AG08396 (cell line): ENCODE measurements at places on chromosomes 2 and 18.

- DNase-seq = no peak
These were observed 3.1 kb upstream of the AQP12A start for GRCh38 chr2:240688553-240688919.

DNA sequence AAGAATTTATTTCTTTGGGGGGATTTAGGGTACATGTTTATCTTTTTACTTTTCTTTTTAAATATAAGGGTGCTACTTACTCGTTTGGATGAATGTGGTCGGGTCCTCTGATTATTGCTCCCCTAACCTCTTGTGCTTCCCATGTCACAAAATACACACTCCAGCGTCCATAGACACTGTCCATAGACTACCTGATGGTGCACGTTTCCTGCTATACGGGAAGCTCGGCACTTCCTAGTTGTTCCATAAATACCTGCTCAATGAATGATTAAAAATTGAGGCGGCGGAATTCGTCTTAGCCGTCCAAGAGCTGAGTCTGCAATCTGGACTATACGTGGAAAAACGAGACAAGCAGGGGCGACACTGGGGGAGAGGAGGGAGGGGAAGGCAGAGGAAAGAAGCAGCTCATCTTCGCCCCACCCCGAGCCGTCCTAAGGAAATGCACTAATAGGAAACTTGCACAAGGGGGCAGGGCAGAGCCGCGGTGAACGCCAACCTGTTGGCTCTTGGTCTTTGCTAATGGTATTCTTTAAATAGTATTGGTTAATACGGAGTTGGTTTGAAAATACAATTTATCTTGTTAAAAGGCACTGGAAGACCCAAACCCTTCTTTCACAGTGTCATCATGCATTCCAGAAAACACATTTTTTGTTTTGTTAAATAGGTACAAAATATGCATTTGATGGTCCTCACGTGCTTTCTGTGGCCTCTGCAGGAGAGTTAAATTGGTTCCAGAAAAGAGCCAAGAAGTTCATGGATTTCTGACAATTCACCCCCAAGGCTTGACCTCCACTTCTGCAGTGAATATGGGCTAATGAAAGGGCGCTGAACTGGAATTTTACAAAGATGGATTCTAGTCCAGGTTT, 73.0 kb upstream of the KCTD1 start:
- DNase-seq = peak; percentile 17

DNA sequence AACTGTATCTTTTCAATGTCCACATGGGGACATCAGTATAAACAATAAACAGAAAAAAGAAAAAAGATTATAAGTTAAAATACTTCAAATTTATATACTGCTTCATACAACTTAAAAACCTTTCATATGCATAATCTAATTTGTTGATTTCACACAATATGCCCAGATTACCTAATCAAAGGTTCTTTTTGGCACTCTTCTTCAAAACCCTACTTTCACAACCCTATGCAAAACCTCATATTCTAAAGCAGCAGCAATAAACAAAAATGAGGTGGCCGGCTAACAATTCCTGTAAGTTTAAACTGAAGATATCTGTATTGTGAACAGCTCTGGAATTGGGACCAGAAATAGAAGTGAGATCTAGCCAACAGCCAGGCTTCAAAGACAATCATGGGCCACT, 28.6 kb downstream of the STK17B start:
- no peak for DNase-seq

- DNase-seq = no peak
These were observed 321.9 kb upstream of the RAB12 start for GRCh38 chr18:8287196-8287885.

DNA sequence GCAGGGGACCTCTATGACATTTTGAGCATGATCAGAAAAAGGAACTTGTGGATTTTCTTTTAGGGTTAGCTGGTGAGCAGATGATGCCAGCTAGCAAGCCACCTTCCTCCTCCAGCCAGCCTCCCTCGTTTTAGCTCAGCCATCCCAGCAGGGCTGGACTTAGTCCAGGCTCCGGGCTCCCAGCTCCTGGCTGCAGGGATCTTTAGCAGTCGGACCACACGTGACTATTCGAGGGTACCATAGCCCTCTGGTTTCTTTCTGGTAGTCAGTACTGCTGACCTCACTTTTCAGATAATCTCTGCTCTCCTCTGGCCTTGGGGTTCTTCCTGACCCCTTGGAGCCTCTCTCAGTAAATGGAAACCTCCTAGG, 31.8 kb downstream of the NCK2 start:
- no peak for DNase-seq

DNA sequence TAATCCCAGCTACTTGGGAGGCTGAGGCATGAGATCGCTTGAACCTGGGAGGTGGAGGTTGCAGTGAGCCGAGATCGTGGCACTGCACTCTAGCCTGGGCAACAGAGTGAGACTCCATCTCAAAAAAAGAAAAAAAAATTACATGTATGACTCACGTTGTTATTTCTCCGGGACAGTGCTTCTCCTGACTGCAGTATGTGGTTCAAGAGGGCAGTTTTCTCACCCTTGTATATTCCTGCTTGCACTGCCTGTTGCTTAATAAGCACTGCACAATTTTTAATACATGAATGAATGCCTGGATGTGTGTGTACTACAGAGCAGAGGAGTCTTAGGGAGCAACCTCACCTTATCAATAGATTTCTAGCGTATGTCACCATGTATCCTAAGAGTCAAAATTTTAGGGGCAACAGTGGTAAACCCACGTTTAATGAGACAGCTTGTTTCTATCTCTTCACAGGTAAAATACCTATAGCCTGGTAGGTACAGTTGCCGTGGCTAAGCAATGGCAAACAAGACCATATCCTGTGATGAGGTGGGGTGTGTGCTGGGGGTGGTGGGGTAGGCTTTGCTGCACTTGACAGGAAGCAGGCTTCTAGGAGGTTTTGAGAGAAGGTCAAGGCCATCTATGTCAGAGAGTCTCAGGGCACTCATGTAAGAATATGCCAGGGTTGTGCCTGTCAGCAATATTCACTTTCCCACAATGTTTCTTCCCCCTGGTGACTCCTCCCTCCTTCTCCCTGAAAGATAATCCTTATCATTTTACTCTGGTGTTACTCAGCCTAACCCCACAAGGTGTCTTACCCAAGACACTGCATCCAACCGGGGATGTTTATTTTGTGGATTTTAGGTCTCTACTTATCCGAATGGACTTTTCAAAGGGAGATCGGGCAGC, 36.9 kb upstream of the MEX3C start:
- DNase-seq = no peak
